ENCODE measurements at places on chromosomes 3 and 15. TPM values are rescaled to one million over a fixed set of nuclear protein-coding genes. Genes with fewer than 3 reads are reported as not detected.

The GHRL gene
- total RNA-seq = not detected

The CFAP91 gene
- 24.2 TPM for total RNA-seq

The RASGRF1 gene
- not detected for total RNA-seq

The GP5 gene
- 1.2 TPM for total RNA-seq

The ASB14 gene
- total RNA-seq = not detected

The APH1B gene
- total RNA-seq = 35.3 TPM

The CCDC33 gene
- not detected for total RNA-seq

The SLC15A2 gene
- total RNA-seq = 8.7 TPM

The TM4SF1 gene
- total RNA-seq = 244 TPM

DNA sequence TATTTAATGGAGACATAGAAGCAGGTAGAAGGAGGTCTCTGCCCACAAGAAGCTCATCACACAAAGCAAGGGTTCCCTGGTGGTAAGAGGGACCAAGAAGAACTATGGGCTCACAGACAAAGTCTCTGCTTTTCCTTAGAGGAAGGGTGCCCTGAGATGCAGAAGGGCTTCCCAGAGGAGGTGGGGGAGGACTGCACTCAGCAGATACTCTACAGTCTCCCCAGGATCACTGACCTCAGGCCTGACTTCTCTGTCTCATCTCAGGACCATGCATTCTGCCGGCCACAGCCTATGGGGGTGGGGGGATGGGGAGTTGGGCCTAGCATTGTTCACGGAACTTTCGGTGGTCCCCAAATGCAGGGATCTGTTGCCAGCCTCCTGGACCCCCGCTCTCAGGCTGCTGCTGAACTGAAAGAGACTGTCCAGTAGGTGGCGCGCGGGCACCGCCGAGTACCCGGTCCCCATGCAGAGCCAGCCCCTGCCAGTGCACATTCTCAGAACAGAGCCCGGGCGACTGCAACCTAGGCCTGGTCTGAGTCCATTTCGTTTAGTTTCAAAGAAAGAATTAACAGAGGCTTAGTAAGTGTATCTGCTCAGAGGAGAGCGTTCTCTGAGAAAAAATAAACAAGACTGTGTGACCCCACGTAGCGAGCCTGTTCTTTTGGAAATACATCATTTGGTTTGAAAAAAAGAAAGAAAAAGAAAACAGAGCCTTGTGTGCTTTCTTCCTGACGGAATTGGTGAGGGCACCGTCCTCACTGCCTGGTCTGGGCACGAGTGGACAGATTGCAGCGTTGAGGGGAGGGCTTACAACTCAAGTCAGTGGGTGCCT is 74.1 kb downstream of the LRTM1 start:
- peak; percentile 86 for DNase-seq

DNA sequence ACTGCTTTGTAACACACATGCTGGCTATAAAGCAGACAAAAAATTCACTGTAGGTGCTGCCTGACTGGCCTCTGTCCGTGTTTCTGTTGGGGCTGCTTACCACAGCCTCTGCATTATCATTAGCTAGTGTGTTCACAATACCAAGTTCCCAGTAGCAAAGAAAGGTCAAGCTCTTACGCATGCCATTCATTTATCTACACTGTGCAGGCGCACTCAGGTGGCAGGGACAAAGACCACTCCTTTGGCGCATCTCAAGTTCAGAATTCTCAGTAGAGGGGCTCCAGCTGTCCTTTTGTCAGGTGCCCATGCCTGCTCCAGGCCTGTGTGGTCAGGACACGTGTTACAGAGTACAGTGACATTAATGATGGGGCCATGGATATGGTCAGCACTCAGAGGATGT is 22.3 kb downstream of the MLH1 start:
- DNase-seq = no peak

DNA sequence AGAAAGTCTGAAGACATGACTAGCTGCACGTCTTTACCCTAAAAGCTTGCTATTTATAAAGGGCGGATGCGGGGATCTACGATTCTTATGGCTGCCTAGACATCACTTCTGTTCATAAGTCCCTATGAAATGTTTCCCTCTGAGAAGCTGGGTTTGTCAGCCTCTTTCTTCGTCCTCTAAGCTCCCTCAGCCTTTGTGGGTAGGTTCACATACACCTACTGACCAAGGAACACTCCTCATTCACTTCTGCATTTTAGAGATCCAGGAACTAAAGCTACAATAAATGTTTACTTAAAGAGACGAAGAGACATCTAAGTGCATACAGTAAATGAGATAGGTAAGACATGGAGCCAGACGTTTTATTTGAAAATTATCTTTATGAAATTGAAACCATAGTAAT is 16.7 kb upstream of the RAMAC start:
- DNase-seq = no peak

GRCh38 chr15:25508369-25509002 is 69.7 kb upstream of the UBE3A start:
- no peak for DNase-seq

DNA sequence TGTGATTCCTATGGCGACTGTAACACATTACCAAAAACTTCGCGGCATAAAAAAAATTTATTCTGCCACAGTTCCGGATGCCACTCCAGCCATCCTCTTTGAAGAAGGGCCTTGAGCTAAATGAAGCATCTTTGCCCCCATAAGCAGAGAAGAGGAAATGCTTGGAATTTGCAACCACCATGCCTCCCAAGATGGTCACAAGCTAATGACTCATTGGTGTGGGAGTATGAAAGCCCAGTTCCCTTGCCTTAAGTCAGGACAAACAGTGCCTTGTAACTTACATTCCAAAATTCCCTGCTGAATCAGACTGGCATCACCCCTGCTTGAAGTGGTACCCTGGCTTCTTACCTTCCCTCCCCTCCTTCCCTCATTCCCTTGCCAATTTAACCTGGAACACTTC is 1077.4 kb downstream of the EPHA3 start:
- no peak for DNase-seq

DNA sequence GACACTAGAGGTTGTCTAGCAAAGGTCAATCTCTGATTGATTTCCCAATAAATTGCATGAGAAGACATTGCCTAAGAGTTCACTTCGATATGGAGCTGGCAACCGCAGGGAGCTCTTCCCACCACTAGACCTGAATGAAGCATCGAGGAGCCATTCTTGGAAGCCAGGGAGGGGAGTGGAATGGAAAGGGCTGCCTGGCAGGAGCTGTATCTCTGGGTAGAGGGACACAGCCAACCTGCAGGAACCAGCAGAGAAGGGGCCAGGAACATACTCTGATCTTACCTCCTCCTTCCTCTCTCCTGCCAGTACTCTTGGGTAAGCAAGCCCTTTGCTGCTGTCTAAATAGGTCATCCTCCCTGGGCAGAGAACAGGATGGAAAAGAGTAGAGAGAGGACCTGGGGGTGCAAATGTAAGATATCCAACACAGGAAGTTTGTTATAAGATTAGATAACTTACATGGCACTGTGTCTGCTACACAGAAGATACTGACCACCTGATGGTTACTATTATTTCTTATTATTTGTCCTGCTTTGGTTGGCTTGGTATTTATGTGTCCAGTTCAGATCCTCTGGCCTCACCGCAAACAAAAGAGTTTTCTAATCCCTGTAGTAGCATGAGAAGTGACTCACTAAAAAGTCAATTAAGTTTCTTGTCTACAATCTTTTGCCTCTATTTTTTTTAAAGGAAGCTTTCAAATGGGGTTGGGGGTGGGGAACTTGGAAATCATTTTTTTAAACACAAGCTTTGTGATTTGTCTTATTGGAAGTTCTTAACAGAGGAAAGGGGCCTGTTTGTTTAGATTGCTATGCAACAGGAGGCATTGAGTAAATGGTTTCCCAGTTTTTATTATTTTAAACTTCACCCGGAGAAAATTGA is 156.7 kb upstream of the TSC22D2 start:
- DNase-seq = no peak

- no peak for DNase-seq
Observed at GRCh38 chr3:10351013-10351735, 30.3 kb upstream of the SEC13 start.

DNA sequence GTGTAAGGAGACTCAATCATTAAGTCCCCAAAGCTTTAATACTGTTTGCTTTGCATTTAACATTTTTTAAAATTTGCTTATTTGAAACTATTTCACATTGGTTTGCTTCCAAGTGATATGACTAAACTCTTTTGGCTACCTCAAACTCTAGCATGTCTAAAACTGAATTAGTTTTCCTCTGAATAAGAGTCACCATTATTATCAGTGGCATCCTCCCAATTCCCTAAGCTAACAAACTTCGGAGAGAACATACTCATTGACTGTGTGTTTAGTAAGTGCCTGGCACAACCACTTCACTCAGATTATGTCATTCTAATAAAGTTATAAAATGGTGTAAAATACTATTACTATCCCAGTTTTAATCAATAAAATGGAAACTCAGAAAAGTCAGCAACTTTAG is 21.9 kb downstream of the ATOSA start:
- DNase-seq = no peak
